ENCODE measurements at places on chromosomes 2 and 18. TPM values are rescaled to one million over a fixed set of nuclear protein-coding genes. Genes with fewer than 3 reads are reported as not detected.

Gene TRIM54
- 74.0 TPM for total RNA-seq

Gene GAL3ST2
- total RNA-seq = 0.47 TPM

Gene ALPG
- not detected for total RNA-seq

Gene TXNDC2
- total RNA-seq = 0.10 TPM
